MV-4-11 (cell line): ENCODE measurements at places on chromosomes 1 and 21.

DNA sequence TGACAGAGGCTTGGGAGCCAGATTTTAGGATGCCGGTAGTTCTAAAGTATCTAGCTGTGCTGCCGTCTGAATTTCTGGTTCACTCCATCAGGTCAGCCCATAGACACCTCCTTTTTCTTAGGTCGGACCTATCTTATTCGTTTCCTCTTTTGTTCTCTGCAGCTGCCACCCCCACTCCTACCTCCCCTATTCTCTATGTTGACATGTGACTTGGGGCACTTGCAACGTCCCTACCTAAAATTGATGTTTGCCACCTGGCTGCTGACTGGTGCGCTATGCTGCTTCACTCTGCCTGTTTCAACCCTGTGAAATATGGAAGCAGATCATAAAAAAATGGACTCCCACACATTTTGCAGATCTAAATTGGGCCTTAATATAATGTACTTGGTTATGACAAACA, 55.3 kb downstream of the PBX1 start:
- DNase-seq = no peak

DNA sequence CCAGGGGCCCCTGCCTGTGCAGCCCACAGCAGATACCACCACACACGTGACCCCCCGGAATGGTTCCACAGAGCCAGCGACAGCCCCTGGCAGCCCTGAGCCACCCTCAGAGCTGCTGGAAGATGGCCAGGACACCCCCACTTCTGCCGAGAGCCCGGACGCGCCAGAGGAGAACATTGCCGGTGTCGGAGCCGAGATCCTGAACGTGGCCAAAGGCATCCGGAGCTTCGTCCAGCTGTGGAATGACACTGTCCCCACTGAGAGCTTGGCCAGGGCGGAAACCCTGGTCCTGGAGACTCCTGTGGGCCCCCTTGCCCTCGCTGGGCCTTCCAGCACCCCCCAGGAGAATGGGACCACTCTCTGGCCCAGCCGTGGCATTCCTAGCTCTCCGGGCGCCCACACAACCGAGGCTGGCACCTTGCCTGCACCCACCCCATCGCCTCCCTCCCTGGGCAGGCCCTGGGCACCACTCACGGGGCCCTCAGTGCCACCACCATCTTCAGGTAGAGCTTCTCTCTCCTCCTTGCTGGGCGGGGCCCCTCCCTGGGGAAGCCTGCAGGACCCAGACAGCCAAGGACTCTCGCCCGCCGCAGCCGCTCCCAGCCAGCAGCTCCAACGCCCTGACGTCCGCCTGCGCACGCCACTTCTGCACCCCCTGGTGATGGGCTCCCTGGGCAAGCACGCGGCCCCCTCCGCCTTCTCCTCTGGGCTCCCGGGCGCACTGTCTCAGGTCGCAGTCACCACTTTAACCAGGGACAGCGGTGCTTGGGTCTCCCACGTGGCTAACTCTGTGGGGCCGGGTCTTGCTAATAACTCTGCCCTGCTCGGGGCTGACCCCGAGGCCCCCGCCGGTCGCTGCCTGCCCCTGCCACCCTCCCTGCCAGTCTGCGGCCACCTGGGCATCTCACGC, 51.0 kb downstream of the COL18A1 start:
- DNase-seq = no peak

GRCh38 chr21:37044643-37045042, 28.2 kb downstream of the PIGP start:
- no peak for DNase-seq

GRCh38 chr1:225842074-225842473, 32.1 kb downstream of the EPHX1 start:
- no peak for DNase-seq

- no peak for DNase-seq
These were observed 282.5 kb downstream of the VAV3 start for GRCh38 chr1:107682467-107682866.

DNA sequence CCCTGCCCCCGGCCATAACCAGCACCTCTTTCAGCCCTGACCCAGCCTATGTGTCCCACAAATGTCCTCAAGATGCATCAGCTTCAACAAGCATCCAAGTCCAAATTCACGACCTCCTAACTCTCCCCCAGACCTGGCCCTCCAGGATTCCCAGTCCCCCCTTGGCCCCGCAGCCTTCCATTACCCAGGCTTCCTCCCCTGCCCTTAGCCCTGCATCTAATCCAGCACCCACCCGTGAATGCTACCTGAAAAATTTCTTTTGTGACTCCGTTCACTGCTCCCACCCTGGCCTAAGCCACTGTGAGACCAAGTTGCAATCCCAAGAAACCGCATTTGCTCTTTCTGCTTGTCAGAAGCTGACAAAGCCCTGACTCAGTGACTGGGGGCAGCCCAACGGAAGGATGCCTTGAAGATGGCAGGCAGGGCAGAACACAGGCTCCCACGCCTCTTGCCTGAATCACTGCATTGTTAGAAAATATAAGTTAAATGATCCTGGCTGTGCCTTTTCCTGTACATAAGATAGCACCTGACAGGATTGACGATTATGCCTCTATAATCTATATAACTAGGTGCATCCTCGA, 939 bp upstream of the MFAP2 start:
- no peak for DNase-seq

DNA sequence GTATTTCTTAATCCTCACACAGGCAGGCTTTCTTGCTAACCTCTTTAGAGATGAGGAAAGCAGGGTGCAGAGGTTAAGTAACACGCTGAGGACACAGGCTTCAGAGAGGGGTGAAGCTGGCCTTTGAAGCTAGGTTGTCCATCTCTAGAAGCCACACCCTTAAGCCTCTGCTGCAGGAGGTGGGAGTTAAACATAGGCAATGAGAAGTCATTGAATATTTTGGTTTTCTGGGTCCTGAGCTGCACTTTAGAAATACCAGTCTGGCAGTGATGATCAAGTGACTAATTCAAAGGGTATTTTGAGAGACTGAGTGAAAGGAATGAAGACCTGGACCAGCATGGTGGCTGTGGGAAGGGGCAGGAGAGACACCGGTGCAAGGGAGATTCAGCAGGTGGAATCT, 9.9 kb downstream of the KCNJ15 start:
- DNase-seq = no peak

DNA sequence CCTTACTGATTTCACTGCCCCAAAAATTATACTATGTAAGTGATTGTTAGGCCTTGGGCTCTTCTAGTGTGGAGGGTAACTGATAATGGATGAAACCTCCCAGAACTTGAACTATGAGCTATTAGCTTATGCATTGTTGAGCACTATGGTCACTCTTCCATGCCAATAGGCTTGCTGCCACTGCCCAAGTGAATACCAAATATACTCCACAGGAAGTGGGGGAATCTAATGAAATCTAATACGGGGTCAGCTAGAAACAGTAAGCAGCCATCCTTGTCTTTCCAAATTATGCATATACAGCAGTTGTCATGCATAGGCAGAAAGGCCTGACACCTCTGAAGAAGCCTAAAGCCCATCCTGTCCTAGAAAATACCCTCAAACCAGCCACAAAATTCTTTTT, 198.7 kb upstream of the PTBP2 start:
- DNase-seq = no peak

DNA sequence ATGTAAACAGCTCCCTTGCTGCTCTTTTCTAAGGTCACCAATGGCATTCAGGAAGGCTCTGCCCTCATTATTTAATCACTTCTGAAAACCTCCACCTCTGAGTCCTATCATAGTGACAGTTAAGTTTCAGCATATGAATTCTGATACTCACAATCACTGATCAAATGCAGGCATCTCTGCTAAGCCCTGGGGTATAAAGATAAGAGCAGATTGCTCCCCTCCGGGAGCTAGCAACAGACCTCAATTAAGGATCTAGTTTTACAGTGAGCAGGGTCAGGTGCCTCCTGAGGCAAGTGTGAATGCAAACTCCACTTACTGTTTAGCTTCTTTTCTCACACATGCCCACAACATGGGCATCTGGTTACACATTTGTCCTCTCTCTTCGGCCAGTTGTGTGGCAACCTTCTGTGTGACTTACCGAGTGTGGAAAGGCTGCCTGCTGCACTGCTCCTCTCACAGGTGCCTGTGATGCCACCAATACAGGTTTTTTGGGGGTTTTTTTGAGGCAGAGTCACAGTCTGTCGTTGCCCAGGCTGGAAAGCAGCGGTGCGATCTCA, 15.0 kb downstream of the IL10RB start:
- DNase-seq = no peak

DNA sequence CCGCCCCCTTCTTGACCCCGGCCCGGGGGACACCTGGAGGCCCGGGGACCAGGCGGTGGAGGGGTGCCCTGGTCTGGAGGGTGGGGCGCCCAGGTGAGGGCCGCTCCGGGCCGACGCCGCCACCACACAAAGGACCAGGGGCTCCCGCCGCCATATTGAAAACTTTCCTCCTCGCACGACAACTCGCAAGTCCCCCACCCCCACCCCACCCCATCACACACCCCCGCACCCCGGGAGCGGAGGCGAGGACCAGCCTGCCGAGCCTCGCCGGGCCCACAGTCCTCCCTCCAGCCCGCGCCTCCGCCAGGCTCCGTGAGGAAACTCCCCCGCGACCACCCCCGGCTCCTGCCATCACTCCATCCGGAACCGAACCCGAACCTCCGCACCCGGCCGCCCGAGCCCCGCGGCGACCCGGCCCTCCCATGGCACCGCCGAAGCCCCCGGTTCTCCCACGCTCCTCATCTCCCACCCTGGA, 733 bp downstream of the KDM5B start:
- no peak for DNase-seq

DNA sequence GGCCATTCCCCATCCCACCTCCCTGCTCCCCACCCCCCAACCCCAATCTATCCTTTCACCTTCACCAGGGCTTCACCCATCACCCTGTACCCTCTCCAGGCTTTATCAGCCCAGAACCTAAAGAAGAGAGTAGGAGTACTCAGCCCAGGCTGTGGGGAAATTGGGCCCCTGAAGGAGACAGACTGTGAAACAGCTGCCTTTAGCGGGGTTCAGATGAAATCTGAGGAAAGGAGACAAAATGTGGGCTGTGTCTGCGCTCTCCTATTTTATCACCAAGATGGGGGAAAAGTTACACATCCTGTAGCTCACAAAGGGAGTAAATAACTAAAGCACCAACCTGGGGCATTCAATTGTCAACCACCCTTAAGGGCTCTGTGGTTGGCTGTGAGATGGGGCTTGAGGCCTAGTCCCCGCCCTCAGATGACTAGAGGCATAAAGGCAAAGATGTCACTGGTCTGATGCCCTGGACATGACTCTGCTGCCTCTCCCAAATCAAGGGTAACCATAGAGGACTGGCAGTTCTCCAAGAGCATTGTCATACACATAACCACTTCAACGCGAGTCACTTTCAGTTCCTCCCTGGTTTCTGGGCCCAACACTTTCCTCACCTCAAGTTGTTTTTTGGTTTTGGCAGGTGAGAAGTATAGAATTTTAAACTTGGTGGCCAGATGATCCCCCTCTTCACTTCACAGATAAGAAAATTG, 30.0 kb downstream of the SLC27A3 start:
- peak; percentile 99 for DNase-seq

DNA sequence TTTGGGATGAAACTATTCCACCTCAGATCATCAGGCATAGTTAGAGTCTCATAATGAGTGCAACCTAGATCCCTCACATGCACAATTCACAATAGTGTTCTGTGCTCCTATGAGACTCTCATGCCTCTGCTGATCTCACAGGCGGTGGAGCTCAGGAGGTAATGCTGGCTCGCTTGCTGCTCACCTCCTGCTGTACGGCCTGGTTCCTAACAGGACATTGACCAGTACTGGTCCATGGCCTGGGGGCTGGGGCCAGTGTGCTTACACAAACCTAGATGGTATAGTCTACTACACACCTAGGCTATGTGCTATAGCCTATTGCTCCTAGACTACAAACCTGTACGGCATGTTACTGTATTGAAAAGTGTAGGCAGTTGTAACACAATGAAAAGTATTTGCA, 448.4 kb downstream of the RPS6KC1 start:
- DNase-seq = no peak

DNA sequence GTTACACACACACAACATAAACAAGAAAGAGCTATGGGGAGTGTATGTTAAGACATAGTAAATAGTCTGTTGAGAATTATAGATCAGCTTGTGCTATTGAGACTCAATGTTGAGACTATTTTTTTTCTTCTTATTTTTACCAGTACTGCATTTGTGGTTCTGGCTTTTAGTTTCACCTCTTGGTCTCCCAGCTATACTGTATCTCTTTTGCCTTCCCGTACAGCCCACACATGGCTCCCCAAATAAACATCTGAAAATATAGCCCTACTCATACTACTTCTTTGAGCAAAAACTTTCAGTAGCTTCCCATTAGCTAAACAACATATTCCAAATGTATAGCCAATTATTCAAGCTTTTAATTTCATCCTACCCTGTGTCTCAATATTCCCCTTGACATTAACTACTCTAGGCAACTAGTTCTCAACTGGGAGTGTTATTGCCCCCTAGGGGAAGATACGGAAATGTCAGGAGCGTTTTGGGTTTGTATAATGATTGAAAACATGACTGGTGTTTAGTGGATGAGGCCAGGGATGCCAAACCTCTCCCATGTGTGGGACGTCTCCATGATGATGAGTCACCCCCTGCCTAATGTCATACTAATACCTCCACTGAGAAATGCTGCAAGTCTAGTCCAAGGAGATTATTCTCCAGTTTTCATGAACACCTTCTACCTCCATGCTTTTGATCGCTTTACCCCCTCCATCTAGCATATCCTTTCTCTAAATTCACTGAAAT, 6.8 kb downstream of the RPE65 start:
- peak; percentile 5 for DNase-seq

GRCh38 chr1:48341221-48341620, 118.7 kb downstream of the SLC5A9 start:
- no peak for DNase-seq

DNA sequence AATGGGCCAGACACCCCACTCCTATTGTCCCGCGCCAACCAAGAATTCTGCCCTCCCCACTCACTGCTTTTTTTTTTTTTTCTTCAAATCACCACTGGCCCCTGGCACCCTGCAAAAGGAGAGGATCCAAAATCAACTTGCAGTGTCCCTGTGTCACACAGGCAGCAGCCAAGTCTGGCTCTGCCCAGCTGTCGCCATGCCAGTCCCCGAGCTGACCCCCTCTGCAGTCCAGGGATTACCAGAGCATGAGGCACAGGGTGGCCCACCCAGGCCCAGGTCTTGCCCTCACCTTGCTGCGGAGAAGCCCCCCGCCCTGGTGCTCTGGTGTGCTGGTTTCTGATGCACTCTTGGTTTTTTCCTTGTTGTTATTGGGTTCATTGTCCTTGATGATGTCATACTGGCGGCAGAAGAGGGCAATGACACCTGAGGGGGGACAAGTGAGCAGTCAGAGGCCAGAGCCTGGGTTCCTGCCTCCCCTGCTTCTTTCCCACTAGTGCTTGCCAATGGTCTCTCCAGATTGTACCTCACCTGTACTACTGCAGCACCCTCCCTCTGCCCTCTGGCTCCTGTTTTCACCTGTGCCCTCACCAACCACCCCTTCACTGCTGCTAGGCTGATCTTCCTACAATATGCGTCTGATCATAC, 6.2 kb downstream of the FNDC5 start:
- no peak for DNase-seq
